ENCODE measurements at places on chromosomes 12 and 14.

- DNase-seq = no peak
Observed at GRCh38 chr12:123659996-123660727, 10.8 kb upstream of the TCTN2 start.

GRCh38 chr12:69927164-69927563, 102.1 kb downstream of the MYRFL start:
- DNase-seq = no peak

DNA sequence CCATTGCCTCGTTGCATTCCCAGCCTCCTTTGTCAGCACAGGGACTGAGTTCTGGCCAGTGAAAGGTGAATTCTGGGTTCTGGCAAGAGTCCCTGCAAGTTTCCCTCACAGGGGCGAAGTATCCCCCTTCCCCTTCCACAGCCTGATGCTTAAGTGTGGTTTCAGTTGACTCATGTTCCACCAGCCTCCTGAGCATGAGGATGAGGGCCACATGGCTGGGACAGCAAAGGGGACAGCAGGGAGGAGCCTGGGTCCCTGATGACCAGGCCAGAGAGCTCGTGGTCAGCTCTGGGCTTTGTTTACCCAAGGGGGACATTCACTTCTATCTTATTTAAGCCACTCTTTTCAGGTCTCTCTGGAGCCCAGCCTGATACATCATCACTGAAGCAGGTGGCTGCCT, 36.5 kb downstream of the CACNA2D4 start:
- no peak for DNase-seq

DNA sequence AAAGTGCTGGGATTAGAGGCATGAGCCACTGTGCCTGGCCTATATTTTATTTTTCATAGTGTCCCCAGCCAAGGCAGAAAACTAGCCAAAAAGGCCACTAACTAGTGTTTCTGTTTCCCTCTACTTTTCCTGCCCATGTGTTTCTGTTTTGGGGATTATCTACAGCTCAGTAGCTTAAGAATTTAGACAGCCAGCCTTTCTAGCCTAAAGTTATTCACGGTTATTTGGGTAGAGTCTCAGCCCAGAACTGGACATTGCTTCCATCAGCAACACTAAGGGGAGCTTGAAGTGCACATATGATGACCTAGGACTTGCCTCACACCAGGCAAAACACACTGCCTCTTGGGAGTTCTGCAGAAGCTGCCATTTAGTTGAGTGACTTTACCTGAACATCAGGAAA, 17.9 kb downstream of the PROX2 start:
- DNase-seq = no peak

DNA sequence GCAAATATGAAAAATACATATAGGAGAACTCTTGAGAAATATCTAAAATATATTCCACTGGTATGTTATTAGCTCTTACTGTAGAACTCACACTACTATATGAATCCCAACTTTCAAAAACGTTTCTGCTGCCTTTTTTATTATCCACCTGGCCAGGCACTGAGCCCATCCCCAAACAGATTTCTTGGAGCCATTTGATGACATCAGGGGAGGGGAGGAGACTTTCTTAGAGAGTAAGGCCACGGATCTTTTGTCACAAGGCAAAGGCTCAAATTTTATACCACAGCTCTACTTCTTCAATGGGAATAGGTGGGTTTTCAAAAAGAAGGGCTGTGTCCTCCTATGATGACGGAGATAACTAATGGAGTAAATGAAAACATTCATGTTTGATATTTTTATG, 83.0 kb downstream of the SLC25A21 start:
- no peak for DNase-seq

GRCh38 chr14:56145965-56146364, 27.8 kb downstream of the PELI2 start:
- DNase-seq = no peak

- no peak for DNase-seq
Observed at GRCh38 chr12:123444092-123445026, 7.9 kb upstream of the RILPL2 start.

- DNase-seq = no peak
Observed at GRCh38 chr12:99983456-99984258, 1.1 kb downstream of the ANKS1B start.

GRCh38 chr14:66831173-66831572, 323.2 kb downstream of the GPHN start:
- no peak for DNase-seq

DNA sequence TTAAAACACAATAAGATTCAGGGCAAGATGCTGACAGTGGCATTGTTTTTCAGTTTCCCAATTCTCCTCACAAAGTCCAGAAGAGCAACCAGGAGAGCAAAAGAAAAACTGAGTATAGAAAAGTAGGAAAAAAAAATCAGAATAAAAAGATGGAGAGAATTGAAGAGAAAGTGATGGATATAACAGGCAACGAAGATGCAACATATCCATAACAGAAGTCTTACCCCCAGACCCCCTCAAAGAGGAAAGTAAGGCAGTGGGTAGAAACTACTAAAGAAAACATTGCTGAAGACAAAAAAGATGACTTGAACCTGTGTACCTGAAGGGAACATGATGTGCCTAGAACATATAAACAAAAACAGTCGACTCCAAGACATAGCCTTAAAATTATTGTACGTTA, 10.6 kb downstream of the TCL1A start:
- DNase-seq = no peak

DNA sequence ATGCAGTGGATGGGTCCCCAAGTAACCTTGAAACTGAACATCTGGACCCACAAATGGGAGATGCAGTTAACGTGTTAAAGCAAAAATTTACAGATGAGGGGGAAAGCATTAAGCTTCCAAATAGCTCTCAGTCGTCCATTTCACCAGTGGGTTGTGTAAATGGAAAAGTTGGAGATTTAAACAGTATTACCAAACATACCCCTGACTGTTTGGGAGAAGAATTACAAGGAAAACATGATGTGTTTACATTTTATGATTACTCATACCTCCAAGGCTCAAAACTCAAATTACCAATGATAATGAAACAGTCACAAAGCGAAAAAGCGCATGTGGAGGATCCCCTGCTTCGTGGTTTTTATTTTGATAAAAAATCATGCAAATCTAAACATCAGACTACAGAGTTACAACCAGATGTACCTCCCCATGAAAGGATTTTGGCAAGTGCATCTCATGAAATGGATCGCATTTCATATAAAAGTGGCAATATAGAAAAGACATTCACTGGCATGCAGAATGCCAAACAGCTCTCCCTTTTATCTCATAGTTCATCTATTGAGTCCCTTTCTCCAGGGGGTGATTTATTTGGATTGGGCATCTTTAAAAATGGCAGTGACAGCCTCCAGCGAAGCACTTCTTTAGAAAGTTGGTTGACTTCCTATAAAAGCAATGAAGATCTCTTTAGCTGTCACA, 116.6 kb upstream of the NPAS3 start:
- no peak for DNase-seq

DNA sequence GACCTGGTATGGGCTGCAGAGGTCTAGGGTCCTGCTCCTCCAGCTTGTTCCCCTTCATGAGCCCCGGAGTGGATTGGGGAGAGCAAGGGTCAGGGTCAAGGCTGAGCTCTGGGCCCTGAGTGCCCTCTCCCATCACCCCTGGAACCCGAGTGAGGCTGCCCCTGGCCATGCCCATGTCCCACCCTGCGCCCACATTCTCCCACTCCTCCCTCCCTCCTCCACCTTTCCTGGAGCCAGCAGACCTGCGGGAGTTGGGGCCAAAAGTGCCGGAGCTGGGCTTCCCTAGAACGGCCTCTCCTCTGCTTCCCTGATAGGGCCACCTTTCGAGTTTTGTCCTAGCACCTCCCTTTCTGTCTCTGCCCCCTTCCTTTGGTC, 590 bp downstream of the SCNN1A start:
- DNase-seq = no peak

DNA sequence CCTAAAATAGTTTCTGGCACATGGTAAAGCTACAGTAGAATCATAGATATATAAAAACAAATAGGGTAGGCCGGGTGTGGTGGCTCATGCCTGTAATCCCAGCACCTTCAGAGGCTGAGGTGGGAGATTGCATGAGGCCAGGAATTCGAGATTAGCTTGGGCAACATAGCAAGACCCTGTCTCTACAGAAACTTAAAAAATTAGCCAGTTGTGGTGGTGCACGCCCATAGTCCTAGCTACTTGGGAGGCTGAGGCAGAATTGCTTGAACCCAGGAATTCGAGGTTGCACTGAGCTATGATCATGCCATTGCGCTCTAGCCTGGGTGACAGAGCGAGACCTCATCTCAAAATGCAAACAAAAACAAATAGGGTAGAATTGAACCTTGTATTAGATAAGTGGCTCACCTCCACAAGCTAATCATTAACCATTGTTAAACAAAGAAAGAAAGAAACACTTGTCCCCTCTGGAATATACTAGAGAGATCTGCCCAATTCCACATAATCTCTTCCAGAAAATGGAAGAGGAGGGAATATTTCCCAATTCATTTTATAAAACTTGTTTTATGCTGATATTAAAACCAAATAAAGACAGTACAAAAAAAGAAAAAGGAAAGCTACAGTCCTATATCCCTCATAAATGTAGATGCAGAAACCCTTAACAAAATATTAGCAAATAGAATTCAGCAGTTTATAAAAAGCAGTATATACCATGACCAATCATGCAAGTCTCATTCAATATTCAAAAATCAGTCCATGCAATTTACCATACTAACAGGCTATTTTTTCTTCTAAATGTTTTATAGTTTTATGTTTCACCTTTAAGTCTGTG, 22.7 kb upstream of the DHRS2 start:
- DNase-seq = no peak

- no peak for DNase-seq
Observed at GRCh38 chr14:87623616-87624015, 369.4 kb downstream of the GALC start.

GRCh38 chr12:109330282-109331230, 17.1 kb upstream of the MYO1H start:
- no peak for DNase-seq

DNA sequence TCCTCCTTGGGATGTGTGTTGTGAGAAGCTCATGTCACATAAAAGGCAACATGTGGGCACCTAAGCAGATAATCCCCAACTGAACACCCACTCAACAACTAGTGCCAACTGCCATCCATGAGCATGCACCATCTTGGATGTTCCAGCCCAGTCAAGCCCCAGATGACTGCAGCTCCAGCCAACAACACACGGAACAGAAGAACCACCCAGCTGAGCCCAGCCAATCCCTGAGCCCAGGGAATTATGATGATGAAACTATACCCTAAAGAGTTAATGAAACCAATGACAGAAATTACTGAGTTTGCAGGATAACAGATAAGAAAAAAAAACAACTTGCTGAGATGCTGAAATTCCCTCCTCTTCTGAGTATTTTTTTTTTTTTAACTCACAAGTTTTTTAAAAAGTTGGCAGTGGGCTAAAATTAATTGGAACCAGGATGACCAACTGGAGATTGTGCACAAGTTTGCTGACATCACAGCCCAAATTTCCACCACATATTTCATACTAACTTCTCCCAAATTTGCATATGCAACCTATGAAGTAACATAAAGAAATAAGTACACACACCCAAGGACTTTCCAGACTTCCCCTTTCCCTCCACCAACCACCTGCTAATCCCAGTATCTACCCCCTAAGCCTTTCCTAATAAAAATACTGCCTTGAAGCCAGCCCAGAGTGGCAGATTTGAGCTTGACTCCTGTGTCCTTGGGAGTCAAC, 124.5 kb downstream of the KSR2 start:
- DNase-seq = no peak

Data from activated T-cell treated with anti-CD3 and anti-CD28 coated beads for 4 hours (primary cell).